ENCODE measurements at places on chromosomes 13 and 19.

DNA sequence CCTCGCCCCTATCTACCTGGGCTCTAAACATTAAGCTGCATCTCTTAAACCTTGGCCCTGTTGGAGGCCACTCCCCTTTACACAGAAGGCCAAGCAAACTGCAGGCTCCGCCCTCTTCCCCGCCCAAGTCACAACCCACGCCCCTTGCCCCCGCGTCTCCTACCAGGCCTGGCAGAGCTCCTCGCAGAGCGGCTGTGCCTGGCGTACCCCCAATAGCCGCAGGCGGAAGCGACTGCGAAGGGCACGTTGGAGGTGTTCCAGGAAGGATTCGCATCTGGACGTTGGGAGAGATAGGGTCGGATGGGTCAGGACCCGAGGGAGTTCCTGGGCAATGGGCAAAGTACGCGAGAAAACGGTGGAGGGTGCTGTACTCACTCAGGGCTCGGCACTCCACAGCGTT lies 5.9 kb downstream of the RTBDN start:
- DNase-seq: peak; percentile 16

GRCh38 chr13:51118809-51119431 lies 7.8 kb upstream of the C13orf42 start:
- no peak for DNase-seq

GRCh38 chr19:3605770-3606169 lies 905 bp downstream of the TBXA2R start:
- DNase-seq: no peak

DNA sequence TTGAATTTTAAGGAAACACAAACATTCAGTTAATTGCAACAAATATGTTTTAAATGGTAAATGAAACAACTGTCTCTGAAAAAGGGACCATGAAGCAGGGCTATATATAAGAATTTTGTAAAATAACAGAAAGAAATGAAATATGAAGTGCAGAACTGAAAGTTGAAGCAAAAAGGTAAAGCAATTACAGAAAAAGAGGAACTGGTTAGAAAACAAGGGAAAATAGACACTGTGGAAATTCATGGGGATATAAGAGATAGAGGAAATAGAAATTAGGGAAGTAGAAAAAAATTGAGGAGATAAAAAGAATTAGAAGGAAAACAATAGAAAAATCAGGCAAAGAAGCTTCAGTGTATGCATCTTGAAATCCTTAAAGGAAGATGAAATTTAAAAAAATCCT lies 40.0 kb upstream of the TDRD3 start:
- DNase-seq: no peak

- no peak for DNase-seq
Observed at GRCh38 chr19:12111943-12112637, 28.1 kb downstream of the ZNF20 start.

DNA sequence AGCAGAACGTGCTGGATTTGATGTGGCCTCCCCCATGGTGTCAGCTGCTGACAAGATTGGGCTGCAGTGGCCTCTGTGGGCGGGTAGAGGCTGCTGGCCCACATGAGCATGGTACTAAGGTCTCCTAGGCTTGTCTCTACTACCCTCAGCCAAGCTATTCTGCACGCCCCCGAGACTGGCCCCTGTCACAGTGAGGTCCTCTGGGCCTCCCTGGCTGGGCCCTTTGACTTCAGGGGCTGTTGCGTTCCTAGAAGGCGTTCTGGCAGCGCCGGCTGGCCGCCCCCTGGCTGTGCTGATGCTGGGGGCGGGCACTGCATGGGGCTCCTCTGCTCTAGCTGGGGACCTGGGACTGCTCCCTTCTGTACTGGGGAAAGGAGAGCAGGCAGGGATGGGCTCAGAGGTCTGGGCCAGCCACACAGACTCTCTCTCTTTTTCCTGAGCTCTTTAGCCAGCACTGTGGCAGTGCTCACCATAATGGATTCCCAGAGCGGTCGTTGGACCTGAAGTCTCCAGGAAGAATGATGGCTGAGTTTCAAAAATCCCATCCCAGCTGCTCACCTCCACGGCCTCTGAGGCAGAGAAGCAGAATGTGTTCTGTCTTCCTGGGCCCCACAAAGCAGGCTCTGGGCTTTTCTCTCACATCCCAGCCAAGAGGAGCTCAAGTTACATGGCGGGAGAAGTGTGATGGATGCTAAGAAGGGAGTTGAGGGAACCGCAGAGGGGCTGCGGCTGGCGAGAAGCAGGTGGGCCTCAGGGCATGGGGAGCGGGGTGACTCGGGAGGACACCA lies 32.3 kb downstream of the TSSK6 start:
- no peak for DNase-seq

GRCh38 chr13:63166345-63166744 lies 1750.7 kb upstream of the PCDH20 start:
- DNase-seq: no peak

Measured in thyroid gland (tissue), 4 donors.